Spinal cord (tissue), 10 donors: ENCODE measurements at places on chromosomes 7 and 10. TPM values are rescaled to one million over a fixed set of nuclear protein-coding genes. Genes with fewer than 3 reads are reported as not detected.

Gene PNLIP
- 0.20 TPM for total RNA-seq

Gene VWC2
- total RNA-seq: 12.1 TPM

Gene TAS2R4
- 4.5 TPM for total RNA-seq

Gene AGR2
- 3.0 TPM for total RNA-seq

Gene STEAP2
- total RNA-seq: 16.3 TPM

Gene HOXA3
- 6.2 TPM for total RNA-seq

Gene LRRC4
- 16.1 TPM for total RNA-seq

Gene TNS3
- 58.6 TPM for total RNA-seq
